ENCODE measurements at places on chromosomes 3 and 15.

- no peak for DNase-seq
Measured at GRCh38 chr3:69763458-69763857, 24.2 kb downstream of the MITF start.

DNA sequence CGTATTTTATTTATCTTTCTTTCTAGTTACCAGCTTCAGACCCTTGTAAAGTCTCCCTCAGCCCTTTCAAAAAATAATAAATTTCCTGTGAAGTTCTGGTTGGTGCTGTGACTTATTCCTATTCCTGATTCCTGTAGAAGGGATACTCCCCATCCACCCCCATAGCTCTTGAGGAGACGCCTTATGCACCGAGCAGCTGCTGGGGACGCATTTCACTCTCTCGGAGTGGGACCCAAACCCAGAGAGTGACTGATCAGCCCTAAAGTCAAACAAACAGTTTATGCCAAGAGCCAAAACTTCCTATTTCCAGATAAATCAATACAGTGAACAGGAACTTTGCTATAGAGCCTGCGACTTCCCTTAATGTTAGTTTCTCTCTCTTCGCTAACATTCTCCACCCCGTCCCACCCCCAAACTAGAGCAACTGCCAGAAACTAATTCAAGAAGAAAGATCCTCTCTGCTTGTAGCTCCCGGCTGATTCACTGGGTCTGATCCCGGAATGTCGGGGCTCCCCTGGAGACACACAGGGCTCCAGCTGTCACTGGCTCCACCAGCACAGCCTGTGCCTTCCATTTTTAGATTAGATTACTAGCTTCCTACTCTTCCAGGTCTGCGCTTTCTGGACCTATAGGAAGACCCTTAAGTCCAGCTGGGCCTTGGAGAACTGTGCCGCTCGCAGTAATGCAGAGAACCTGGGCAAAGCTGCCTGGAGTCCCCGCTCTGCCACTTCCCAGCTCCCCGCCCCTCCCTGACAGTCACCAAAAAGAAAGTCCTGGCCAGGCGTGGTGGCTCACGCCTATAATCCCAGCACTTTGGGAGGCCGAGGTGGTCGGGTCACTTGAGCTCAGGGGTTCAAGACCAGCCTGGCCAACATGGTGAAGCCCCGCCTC lies 45.2 kb downstream of the KLHL25 start:
- peak; percentile 6 for DNase-seq

GRCh38 chr3:63689285-63689684 lies 36.8 kb downstream of the SNTN start:
- DNase-seq, result no peak

DNA sequence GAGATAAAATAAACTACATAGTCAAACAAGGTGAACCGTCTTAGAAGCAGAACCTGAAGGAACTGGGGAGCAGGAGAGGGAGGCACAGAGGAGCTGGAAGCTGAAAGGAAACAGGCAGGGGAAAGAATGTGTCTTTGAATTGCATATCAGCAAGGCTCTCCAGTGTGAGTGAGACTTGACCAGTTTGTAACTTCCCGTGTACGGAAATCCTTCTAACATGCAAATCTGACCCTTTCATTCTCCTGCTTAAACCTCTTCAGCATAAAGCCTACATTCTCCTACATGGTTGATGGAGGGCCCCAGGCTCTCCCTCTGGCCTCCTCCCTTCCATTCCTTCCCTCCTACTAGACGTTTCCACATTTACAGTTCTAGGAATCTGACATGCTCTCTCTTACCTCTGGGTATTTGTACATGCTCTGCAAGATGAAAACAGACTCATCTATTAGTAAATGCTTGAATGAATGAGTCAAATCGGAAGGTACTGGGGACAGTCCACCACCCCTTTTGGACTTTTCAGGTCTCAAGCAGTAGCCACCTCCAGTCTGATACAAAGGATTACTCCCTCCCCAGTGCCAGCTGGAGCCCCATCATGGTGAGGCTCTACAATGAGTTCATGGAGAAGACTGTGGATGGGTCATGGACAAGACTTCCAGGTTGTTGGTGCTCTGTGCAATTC lies 6.1 kb upstream of the SLC25A38 start:
- DNase-seq, result no peak

DNA sequence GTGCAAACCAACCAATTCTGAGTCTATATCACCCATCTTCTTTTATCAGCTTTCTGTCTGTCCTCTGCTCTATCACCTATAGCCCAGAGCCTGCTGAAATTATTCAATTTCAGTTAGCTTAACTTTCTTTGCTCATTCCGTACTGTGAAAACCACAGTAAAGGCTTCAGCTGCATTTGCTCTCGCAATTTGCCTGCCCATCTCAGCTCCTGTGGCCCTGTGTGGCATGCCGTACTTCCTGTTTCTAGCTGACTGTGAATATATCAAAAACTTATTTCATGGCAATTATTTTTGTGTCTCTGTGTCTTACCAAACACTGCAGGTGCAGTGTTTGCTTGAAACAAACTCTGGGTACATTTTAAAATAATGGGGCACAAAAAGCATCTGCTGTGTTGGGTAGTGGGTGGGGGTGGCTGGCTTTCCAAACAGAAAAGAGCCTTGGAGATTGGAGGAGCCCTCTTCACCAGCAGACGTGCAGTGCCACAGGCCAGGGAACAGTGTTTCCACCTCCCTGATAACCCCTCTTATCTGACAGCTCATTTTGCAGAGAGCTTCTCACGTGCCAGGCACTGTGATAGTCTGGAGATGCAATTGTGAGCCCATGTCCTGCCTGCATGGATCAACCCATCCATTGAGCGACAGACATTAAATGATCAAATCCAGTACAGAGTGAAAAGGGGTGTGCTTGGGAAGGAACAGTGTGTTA lies 45.2 kb downstream of the GASK1A start:
- DNase-seq, result no peak

DNA sequence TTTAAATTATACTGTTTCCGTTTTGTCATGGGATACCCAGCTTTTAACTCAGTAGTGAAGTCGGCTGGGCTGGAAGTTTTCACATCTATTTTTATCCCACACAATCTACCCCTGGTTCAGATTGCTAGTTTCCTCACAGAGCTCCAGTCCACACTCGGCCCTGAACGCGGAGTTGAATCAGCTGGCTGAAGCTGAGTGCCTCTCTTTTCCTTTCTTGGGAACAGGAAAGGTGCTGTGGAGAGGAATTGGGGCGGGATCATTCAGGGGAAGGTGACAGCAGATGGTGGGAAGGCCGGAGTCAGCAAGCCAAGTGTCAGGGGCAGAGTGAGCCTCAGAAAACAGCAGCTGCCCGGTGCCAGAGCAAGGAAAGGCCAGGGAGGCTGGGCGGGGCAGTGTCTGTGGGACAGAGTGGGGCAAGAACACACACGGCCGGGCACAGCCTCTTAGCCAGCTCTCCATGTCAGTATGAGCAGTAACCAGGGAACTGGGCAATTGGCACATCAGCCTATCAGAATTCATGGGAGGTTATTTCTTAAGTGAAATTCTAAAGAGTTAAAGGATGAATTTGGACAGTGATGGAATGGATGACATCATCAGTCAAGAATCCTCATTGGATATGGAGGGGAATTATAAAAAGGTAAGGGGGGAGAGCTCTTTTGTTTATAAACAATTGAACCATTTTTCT lies 135.7 kb upstream of the IL12A start:
- peak; percentile 81 for DNase-seq

DNA sequence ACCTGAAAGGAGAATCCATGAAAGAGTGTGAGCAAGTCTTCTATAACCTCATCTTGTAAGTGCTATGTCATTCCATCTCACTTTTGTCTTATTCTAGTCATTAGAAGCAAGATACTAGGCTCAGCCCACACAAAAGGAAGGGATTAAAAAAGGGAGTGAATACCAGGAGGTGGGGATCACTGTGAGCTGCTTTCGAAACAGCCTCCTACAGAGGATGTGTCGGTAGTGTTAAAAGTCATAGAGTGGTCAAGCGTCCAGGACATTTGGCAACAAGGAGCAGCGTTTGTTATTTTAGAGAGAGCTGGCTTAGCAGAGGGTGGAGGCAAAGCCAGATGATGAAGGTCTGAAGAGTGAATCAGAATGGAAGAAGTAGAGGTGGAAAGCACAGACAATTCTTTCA lies 11.7 kb upstream of the ZNF148 start:
- no peak for DNase-seq

GRCh38 chr3:129586746-129587430 lies 19.6 kb downstream of the PLXND1 start:
- no peak for DNase-seq

GRCh38 chr3:102124704-102125103 lies 275.4 kb downstream of the NFKBIZ start:
- no peak for DNase-seq

GRCh38 chr3:22414239-22414638 lies 663.2 kb upstream of the ZNF385D start:
- DNase-seq, result no peak

- no peak for DNase-seq
Measured at GRCh38 chr15:31077941-31078340, 23.6 kb downstream of the TRPM1 start.

GRCh38 chr3:178140531-178141304 lies 395.5 kb upstream of the KCNMB2 start:
- DNase-seq, result no peak

- no peak for DNase-seq
Measured at GRCh38 chr15:59894835-59895234, 109.3 kb upstream of the FOXB1 start.

GRCh38 chr3:172716476-172716875 lies 5.6 kb upstream of the NCEH1 start:
- DNase-seq, result no peak

DNA sequence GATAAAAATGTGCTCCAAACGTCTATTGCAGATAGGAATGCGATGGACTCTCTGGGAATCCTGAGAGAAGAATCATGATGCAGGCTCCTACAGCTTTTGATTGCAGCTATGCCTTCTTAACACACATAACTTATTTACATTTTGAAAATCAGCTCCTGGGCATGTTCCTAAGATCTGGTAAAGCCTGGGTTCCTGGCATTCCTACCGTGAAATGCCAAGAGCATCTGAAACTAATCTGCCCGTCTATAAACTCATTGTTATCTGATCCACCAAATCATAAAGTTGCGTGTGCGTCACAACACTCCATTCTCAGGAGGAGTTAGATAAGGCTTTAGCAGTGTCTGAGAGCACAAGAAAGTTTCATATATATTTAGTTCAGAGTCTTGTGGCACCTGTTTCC lies 79.0 kb upstream of the VGLL3 start:
- DNase-seq, result no peak

DNA sequence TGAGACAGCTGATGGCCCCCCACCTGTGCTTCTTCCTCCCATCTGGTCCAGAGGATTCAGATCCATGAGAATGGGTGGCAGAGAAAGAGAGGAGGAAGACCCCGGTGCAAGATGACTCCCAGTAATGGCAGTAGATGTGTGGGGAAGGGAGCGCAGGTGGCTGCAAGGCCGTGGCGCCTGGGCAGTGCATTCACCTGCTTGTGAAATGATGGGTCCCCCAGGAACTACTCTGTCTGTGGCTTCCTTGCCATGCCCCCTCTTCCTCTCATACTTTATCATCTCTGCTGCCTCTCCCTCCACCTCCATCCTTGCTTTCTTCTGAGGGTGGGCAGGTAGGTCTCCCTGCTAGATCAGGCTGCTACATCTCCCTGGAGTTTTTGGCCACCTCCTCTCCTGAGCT lies 23.3 kb downstream of the ZNF710 start:
- DNase-seq, result no peak

DNA sequence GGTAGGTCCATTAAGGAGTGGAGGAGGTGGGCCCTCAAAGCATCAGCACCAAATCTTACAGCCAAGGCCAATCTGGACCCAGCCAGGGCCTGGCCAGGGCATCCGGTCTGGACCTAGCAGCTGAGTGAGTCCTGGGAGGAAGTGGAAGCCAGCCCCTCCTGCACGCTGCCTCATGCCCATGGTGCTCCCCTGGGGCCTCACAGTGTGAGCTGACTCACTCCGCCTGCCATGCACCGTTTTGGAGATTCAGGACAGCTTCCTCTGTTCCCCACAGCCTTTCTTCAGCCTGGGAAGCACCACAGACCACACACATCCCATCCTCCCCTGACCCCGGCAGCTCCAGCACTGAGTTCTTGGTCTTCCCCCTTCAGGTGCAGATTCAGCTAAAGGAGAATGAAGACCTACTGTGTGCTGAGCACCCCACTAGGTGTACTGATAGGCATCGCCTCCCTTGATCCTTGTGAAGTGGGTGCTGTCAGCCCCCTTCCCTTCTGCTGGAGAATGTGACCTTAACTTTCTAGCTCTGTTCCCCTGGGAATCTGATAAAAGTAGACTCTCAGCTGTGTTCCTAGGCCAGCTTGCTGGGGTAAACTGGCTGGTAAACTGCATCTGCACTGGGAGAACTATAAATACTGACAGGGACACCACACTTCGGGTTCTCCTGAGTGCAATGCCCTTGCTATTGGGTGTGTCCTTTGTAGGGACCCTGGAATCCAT lies 36.8 kb upstream of the SEC13 start:
- no peak for DNase-seq

- peak; percentile 8 for DNase-seq
Measured at GRCh38 chr3:46065294-46065705, 38.0 kb upstream of the XCR1 start.

- DNase-seq, result no peak
Measured at GRCh38 chr3:121063628-121064027, 155.6 kb downstream of the STXBP5L start.

DNA sequence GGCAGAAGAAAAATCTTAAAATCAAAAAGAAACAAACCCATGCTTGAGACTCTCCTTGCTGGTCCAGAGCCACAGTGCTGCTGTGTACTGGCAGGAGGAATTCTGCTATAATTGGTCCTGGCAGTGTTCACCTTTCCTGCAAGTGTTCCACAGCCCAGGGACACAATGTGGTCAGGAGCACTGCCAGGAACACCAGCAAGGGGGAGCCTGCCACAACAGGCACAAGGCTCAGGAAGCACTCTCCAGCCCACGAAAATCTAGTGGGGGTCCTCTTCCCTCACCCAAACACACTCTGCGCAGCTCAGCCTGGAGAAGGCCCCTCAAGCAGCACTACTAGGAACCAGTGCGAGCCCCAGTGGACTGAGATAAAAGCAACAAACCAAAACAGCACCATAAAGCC lies 92.9 kb downstream of the UBE3A start:
- no peak for DNase-seq

- no peak for DNase-seq
Measured at GRCh38 chr15:65334586-65335231, 30.2 kb downstream of the RNU5B-1 start.

GRCh38 chr3:151372063-151372820 lies 12.3 kb downstream of the P2RY12 start:
- DNase-seq, result no peak

- no peak for DNase-seq
Measured at GRCh38 chr3:40731445-40731844, 206.7 kb downstream of the ZNF621 start.

Data from DMS 273 treated with DMSO at 0.1 percent for 48 hours (cell line).